ENCODE measurements at places on chromosomes 4 and X.
A peak's percentile ranks its signal among the peaks of the same experiment; 100 is the strongest.

- DNase-seq: no peak
Measured at GRCh38 chr4:109735566-109736365, 5.9 kb upstream of the PLA2G12A start.

- no peak for DNase-seq
Measured at GRCh38 chr4:101439926-101440325, 92.6 kb upstream of the PPP3CA start.

GRCh38 chrX:40172401-40173142 lies 74.8 kb upstream of the BCOR start:
- no peak for DNase-seq

- no peak for DNase-seq
Measured at GRCh38 chrX:154719132-154719675, 31.7 kb downstream of the GAB3 start.

DNA sequence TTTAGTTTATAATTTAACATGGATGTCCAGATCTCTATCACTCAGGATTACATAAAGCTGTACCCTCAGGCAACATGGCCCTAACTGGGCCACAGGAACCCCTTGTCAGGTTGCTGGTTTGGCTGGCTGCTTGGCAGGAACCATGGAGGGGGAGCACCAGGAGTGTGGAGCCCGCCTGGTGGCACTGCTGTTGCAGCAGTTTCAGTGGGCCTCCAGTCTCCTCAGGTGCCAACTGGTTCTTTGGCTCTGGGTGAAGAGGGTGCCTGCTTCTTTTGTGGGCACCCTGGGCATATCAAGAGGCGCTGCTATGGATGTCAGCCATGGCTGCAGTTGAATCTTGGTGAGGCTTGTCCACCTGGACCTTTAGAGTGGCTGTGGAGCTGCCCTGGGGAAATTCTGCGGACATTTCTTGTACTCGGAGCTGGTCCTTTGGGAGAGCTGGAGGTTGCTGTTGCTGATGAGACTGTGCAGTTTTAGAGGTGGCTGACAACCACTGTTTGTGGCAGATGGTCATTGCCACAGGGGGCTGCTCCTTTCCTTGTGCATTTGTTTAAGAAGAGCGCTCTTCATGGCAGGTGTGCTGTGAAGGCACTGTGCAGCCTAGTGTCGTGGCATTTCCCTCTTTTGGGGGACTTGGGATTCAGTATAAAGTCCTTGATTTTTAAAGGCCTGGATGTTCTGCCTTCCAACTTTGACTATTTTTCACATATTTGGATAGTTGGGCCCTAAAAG lies 10.3 kb upstream of the SMIM14 start:
- no peak for DNase-seq

DNA sequence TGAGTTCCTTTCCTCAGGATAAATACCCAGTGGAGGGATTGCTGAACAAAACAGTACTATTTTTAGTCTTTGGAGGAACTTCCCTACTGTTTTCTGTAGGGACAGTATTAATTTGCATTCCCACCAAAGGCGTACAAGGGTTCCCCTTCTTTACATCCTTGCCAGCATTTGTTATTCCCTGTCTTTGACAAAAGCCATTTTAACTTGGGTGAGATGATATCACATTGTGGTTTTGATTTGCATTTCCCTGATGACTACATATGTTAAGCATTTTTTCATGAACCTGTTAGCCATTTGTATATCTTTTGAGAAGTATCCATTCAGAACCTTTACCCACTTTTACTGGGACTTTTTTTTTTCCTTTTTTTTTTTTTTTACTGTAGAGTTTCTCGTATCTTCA lies 126.2 kb upstream of the ANXA10 start:
- DNase-seq: no peak

- DNase-seq: no peak
Measured at GRCh38 chr4:145679520-145679919, 426 bp upstream of the C4orf51 start.

- no peak for DNase-seq
Measured at GRCh38 chr4:172042714-172043114, 229.5 kb downstream of the GALNTL6 start.

DNA sequence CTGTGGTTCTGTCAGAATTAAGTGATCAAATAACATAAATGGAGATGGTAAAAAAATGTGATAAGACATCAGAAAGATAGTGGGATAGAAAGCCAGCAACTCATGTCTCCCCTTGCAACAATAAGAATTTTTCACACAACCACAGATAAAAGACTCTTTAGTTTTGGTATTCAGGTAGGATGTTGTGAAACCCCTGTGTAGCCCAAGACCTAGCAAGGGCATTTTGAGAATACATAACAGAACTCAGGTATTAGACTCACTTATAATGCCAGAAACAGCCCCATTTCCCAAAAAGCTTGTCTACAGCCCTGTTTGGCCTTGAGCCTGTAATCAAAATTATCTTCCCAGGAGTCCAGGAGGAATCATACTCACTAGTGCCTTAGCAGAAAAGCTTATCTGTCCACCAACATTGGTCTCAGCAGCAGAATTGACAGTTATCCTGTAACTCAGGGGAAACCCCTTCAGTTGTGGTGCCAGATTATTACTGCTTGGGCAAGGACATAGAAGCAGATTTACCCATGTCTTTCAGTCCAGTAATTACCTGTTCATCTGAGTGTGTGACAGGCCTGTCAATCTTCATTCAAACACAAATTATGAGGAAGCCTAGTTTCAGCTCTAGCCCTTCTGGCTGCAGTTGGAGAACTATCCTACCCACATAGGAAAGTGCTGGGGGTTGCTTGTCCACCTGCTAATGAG lies 41.0 kb upstream of the UGT2B17 start:
- DNase-seq: peak; percentile 14

DNA sequence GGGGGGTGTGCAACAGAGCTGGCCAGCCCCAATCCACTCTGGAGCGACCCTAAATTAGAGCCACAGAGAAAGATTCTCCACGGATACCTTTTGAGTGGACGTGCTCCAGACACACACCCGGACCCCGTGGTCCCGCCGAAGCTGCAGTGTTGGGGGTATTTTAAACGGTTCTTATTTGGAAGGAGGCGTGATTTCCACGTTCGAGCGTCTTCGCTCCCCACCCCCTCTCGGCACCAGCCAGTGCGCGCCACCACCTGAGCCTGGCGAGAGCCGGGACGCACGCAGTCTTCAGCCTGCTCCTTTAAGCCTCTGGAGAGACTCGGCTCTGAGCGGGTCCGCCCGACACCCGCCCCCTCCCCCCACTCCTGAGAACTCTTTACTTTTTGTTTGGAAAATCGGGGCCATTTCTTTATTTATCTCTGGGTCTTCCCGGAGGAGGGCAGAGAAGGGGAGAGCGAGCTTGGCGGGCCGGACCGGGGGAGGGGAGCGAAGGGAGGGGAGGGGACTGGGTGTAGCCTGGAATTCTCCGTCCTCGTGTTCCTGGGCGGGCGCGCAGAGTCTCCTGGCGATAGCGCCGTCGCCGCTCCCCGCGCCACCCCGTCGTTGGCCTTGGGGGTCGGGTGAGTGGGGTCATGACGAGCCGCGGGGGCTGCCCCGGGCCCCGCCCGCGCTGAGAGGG lies 668 bp upstream of the PTCHD1 start:
- DNase-seq: no peak

DNA sequence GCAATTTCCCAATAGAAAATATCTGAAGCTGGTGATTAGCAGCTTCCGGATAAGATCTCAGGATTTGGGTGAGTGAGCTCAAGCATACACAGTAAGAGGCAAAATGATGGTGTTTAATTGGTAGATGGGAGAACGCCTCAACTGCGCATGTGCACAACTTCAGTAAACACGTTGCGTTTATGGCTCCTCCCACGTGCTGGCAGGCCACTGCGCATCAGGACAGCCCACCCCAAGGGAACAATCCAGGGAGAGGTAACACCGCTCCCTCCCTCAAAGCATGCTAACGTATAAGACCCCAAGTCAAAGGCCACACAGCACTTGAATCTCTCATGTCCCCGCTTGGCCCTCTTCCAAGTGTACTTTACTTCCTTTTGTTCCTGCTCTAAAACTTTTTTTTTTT lies 10.3 kb upstream of the CENPU start:
- no peak for DNase-seq

DNA sequence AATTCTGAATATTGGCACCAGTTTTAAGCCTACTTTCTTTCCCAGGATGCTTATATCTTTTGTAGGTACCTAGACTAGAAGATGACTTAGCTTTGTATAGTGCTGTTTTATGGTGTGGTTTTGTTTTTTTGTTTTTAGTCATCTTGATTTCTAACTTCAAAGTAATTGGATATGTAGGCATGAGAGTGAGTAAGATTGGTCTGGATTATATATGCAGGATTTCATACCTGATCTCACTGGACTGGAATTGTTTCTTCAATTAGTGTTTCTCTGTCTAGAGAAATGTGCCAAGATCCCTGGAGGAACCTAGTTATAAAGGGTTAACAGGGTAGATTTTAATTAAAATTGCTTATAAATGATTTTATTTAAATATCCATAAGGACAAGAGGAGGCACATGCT lies 23.1 kb downstream of the NAP1L5 start:
- DNase-seq: no peak

DNA sequence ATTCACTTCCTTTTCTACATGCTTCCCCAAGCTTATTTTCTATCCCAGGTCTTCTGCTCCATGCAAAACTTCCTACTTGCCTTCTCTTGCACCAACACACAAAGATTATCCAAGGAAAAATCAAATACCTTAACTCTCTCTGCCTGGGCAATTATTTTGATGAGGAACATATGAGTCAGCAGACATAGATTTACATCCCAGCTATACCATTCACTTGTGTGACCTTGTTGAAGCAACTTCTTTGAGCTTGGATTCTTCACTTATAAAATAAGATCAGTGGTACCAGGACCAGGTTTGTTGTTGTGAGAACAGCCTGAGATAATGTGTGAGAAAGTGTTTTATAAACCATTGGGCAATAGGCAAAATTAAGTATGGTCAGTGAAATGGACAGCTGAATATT lies 39.1 kb upstream of the TMEM192 start:
- DNase-seq: no peak

GRCh38 chr4:121026034-121026433 lies 46.3 kb downstream of the NDNF start:
- no peak for DNase-seq

- no peak for DNase-seq
Measured at GRCh38 chr4:79528241-79528706, 120.2 kb upstream of the GK2 start.

DNA sequence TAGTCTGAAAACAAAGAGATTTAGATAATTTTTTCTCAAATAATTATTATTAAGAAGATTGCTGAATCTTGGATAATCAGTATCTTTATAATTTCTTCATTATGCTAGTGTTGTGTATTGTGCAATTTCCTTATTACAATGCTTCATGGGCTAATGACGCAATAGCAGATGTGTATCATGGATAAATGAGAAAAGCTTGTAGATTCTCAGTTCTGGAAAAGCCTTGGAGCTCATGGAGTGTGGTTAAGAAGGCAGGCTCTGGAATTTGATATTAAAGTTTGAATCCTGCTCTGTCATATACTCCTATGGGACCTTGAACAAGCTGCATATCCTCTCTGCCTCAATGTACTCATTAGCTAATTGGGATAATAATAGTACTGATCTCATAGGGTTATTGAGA lies 18.9 kb upstream of the CXCL8 start:
- no peak for DNase-seq

DNA sequence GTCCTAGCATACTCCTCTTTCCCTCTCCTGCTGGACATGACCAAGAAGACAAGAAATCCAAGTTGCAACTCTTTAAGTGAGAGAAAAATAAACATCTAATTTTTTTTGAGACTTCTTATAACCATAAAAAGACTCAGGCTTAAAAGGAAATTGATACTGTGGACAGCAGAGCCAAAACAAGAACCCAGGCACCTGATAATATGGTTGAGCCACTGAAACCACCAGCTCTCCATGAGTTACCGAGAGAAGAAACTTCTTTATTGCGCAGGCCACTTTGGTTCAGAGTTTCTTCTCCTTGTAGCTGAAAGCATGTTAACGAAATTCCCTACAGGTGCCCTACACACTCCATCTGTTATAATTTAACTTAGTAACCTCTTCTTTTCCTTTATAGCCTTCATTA lies 11.3 kb upstream of the SPCS3 start:
- DNase-seq: no peak

DNA sequence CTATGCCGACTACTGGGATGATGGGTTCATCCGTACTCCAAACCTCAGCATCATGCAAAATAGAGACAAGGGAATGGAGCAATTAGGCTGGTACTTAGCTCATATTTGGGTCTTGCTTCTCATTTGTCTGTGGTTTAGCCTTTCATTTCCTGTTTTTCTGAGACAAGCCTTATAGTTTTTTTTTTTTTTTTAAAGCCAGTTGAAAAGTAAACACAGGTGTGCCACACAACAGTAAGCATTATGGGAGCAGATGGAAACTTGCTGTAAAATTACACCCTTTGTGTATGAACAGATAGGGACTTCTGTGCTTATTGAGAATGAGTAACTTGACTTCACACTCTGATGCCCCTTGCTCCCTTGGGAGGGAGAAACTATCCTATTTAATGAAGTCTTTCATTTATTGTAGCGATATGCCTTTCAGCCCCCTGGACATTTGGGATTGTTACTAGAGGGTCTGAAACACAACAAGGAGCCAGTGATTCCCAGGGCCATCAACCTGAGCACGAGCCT lies 13.7 kb downstream of the RASSF6 start:
- peak; percentile 35 for DNase-seq

DNA sequence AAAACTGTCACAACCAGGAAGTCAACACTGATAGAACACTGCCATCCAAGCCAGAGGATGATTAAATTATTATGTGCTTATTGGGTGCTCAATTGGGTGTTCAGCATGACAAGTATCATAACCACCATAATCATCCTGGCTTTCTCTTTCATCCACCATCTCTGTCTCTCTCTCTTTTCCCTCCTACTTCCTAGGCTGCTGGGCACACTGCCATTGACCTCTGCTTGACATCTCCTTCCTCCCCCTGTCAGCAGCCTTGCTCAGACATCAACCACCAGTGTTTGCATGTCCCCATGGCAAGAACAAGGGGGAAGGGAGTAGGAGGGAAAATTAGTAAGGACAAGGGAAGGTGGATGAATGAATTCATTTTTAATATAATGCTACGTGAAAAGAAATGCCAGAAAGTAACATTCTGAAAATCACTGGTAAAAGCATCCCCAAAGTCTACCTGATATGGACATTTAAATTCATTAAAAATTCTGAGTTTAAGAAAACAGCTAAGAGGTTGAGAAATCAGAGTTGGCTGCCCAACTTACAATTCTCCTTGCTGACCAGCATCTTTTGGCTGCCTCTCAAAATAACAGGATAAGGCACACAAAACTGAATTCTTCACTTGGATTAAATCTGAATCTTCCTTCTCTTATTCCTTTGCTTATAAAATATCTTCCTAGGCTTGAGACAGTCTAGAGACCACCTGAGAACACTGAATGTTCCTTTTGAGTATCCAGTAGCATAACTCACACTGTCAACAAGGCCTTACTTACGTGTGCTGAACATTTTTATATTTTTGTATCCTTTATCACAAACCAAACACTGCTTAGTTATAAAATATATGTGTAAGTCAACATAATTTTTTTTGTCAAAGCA lies 48.5 kb downstream of the SNCA start:
- no peak for DNase-seq

DNA sequence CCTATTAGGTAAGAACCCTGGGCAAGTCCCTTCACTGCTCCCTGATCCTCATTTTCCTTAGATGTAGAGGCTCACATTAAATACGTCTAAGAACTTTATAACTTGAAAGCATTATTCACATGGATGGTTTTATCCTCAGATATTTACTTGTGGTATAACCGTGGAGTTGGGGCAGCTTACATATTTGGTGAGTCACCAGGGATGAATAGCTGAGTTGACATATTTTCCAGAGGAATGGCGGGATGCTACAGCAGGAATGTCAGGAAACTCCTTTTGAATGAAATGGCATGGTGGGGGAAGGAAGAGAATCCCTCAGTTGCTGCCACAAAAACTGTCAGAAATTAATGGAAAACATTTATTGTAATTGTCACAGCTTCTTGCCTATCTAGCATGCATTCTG lies 165.3 kb upstream of the RPS6KA3 start:
- DNase-seq: no peak

GRCh38 chr4:152607178-152607577 lies 71.3 kb upstream of the FBXW7 start:
- DNase-seq: no peak
